ENCODE measurements at places on chromosomes 12 and 14. TPM values are rescaled to one million over a fixed set of nuclear protein-coding genes. Genes with fewer than 3 reads are reported as not detected.

PTCSC3 gene
- total RNA-seq, result not detected

KLHL33 gene
- total RNA-seq, result 0.03 TPM

SLC25A21 gene
- total RNA-seq, result 0.39 TPM

CLEC12A gene
- not detected for total RNA-seq

SMIM41 gene
- total RNA-seq, result 0.07 TPM

VRK1 gene
- 10.5 TPM for total RNA-seq

AP5M1 gene
- 28.0 TPM for total RNA-seq

RDH12 gene
- not detected for total RNA-seq
